ENCODE measurements at places on chromosomes 4 and X.

DNA sequence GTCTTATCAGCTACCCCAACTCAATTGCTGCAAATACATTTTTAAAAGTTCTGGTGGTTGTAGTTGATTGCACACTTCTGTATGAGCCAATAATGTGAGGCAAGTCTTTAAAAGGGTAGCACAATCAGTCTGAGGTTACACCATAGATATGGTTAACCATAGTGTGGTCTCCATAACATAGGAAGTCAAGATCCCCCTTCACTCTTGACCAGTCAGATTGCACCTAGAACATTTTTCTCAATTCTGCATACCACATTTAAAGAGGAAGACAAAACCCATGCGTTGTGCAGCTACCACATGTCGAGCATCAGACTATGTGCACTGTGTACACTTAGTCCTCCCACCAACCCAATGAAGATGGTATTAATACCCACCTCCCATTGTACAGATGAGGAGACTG is 26.5 kb upstream of the CYBB start:
- DNase-seq = peak; percentile 47

- no peak for DNase-seq
Observed at GRCh38 chrX:27796640-27797257, 11.0 kb upstream of the MAGEB10 start.

- DNase-seq = peak; percentile 85
Observed at GRCh38 chr4:83232082-83232481, 52.5 kb downstream of the COQ2 start.

DNA sequence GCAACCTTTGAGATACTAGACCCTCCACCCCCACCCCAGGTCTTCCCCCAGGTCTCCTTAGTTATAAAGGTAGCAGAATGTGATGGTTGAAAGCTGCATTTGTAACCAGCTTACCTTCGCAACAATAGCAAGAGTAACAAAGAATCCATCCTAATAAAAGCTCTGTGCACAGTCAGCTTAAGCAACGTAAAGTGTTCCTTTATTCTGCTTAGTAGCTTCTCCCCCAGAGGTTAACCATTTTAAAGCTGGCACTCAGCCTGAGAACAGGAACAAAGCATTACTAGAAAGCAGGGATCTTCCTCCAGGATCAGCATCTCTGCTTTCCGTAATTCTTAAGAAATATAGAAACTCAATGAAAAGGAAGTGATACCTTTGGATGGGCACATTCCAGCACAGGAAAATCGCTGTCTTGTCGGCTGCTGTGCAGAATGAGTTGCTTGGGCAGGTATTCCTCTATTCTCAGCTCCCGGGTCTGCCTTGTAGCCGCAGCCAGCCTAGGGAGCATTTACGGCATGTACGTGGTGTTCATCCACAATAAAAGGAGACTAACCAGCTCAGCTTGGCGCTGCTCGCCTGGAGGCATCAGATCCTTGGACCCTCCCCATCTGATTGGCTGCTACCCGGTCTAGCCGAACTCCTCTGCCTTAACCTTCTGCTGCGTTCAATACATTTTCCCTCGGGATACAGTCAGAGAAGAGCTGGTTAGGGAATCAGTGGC is 113.0 kb upstream of the TLR3 start:
- DNase-seq = no peak

DNA sequence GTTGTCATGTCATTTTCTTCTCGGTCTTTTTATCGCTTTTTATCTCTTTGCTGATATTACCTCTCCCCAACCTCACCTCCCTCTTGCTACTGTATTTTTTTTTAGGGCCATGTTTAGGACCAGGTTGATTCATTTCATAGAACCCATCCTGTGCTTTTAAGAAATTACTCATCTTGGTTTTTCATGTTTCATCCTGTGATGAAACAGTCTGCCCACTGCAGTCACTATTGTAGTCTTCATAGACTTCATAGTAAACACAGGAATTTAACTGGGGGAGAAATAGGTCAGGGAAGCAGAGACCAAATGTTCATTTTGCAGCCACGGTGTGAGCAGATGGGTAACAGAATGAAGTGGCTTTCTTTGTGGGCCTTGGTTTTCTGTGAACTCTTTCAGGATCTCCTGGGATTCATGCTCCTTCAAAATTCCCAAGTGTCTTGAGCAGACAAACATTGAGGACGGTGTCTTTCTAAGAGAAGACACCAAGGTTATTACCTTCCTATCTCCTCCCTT is 161.8 kb downstream of the NAA11 start:
- DNase-seq = no peak
